ENCODE measurements at places on chromosomes 2 and 18.

DNA sequence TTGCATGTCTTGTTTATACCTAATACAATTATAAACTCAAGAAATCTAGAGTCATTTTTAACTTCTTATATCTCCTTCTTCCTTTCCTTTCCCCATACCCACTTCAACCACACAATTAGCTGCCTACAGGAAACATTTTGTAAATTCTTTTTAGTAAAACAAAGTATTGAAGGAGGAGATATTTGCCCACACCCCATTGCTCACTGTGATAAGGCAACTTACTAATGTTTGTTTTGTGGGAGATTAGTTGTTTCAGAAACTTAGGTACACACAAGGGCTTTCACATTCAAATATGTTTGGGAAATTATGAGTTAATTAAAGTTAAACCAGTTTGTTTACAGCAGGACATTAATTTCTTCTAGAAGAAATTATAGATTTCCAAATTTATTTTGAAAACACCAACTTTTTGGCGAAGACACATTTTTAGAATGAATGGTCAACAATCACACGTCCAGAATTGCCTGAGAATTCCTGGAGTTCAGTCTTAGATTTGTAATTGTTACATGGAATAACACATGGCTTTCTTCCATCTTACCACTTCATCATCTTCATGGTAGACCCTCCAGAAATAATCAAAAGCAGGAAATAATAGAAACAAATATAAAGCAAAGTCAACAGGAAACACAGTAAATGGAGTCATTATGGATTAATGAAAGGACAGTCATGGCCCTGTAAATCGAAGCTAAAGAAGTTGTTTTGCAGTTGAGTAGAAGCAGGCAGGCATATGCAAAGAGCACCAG lies 62.5 kb upstream of the RAB27B start:
- no peak for DNase-seq

- no peak for DNase-seq
Measured at GRCh38 chr2:238710032-238710735, 137.7 kb upstream of the TWIST2 start.

- no peak for DNase-seq
Measured at GRCh38 chr18:36516726-36517125, 219.2 kb downstream of the FHOD3 start.

GRCh38 chr2:56292951-56293350 lies 109.2 kb downstream of the CCDC85A start:
- no peak for DNase-seq

GRCh38 chr2:100228967-100229366 lies 86.6 kb upstream of the AFF3 start:
- DNase-seq, result no peak

DNA sequence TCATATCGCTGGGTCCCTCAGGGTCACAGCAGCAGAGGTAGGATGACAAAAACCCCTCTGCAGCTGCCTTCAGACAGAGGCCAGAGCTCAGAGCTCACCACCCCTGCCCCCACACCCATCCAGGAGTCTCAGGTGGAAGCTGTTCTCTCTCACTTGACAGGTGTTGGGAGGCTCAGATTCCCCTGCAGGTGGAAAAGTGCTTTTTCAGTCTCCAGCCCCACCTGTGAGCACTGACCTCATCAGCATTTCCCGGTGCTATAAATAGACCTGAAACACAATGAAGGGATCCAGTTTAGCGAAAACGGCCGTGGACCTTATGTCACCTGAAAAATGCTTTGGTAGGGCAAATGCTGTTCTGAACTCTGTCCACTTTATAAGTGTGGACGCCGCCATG lies 254.9 kb downstream of the NDUFA10 start:
- DNase-seq, result no peak
